ENCODE measurements at places on chromosomes 6 and 20. TPM values are rescaled to one million over a fixed set of nuclear protein-coding genes. Genes with fewer than 3 reads are reported as not detected.

The DOK5 gene
- 37.1 TPM for total RNA-seq

The LTA gene
- total RNA-seq, result 631 TPM

- H3K4me1 ChIP-seq, result peaks cover 12% of the 10 kb centered on the region
- no peak for DNase-seq
- no peak overlapping the region for H3K4me3 ChIP-seq
Observed at GRCh38 chr6:134035823-134036296, 16.6 kb downstream of the SLC2A12 start.

GRCh38 chr6:163324688-163325389 is 89.7 kb upstream of the QKI start:
- H3K36me3 ChIP-seq, result no peaks in the 10 kb centered on the region
- no peak overlapping the region for H3K27ac ChIP-seq
- DNase-seq, result no peak
- no peaks in the 10 kb centered on the region for H3K4me1 ChIP-seq
- H3K27me3 ChIP-seq, result peaks cover 9% of the 10 kb centered on the region

Data from activated CD4-positive, alpha-beta T cell treated with anti-CD3 and anti-CD28 coated beads, Interleukin-2, amount 10 ng/mL, durations not matched to agents 24 days and 14 days (primary cell).